ENCODE measurements at places on chromosomes 4 and X.

DNA sequence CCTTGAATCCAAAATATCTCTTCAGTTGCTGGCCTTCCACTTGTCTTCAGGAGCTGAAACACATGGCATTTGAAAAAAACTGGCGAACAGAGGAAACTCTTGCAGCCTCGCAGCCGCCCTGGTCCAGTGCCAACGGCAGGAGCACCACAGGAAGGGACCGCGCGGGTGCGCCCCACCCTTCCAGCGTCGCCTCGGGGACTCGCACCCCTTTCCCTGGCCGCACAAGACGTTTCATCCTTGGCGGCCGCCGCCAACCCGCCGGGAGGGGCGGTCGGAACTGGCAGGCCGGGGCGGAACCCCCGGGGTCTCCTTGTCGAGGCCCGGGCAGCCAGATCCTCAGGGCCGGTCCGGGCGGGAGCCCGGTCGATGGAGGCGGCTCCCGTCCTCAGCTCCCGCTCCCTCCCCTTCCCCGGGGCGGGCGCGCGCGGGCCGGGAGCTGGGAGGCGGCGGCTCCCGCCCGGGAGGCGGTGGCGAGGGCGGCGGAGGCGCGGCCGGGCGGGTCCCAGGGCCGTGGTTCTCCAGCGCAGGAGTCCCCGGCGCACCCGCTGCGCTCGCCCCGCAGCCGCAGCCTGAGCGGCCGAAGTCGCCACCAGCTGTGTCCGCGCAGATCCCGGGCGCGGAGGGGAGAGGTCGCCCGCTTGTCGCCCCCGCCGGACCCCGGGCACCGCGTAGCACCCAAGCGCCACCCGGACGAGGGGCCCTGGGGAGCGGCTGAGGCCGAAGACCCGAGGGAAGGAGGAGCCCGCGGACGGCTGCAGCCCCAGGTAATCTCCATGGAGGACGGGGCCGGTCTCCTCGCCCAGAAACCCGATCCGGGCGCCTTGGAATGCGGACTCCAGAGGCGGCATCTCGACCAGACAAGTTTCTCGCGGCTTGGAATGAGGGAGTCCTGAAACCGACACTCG is 886 bp upstream of the NDST3 start:
- peak; percentile 70 for DNase-seq
- H3K36me3 ChIP-seq = no peaks in the 10 kb centered on the region
- peak overlapping the region; percentile 73 for H3K4me3 ChIP-seq
- no peaks in the 10 kb centered on the region for H3K4me1 ChIP-seq
- no peak overlapping the region for H3K27ac ChIP-seq
- H3K27me3 ChIP-seq = no peaks in the 10 kb centered on the region

DNA sequence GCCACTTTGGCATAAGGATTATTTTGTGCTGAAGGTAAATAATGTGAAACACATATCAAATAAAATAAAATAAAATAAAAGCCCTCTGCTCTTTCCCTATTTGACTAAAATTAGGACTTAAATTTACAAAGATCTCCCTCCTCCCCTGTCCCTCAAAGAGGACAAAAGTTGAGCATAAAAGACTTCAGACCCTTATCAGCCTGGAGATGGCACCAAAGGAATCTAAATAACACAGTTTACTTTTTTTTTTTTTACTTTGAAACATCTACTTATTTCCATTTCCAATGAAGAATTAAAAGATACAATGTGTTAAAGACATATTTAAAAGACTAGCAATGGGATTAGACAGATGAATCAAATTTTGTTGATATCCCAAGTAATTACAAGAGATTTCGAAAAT is 89.7 kb downstream of the EPHA5 start:
- H3K36me3 ChIP-seq = no peaks in the 10 kb centered on the region
- no peak overlapping the region for H3K27ac ChIP-seq
- H3K4me1 ChIP-seq = no peaks in the 10 kb centered on the region
- no peaks in the 10 kb centered on the region for H3K27me3 ChIP-seq

- H3K4me3 ChIP-seq = no peak overlapping the region
- H3K27me3 ChIP-seq = no peaks in the 10 kb centered on the region
- H3K36me3 ChIP-seq = peaks cover 11% of the 10 kb centered on the region
- H3K27ac ChIP-seq = no peak overlapping the region
These were observed 149.2 kb downstream of the CHRDL1 start for GRCh38 chrX:110646386-110646785.

- H3K4me3 ChIP-seq = no peak overlapping the region
- H3K36me3 ChIP-seq = no peaks in the 10 kb centered on the region
- no peak overlapping the region for H3K27ac ChIP-seq
- H3K4me1 ChIP-seq = no peaks in the 10 kb centered on the region
- H3K27me3 ChIP-seq = no peaks in the 10 kb centered on the region
These were observed 100.3 kb upstream of the SLIT2 start for GRCh38 chr4:20151436-20151835.

GRCh38 chr4:26723216-26723615 is 137.4 kb upstream of the STIM2 start:
- H3K27ac ChIP-seq = no peak overlapping the region
- no peak for DNase-seq
- H3K4me3 ChIP-seq = no peak overlapping the region
- H3K4me1 ChIP-seq = no peaks in the 10 kb centered on the region

DNA sequence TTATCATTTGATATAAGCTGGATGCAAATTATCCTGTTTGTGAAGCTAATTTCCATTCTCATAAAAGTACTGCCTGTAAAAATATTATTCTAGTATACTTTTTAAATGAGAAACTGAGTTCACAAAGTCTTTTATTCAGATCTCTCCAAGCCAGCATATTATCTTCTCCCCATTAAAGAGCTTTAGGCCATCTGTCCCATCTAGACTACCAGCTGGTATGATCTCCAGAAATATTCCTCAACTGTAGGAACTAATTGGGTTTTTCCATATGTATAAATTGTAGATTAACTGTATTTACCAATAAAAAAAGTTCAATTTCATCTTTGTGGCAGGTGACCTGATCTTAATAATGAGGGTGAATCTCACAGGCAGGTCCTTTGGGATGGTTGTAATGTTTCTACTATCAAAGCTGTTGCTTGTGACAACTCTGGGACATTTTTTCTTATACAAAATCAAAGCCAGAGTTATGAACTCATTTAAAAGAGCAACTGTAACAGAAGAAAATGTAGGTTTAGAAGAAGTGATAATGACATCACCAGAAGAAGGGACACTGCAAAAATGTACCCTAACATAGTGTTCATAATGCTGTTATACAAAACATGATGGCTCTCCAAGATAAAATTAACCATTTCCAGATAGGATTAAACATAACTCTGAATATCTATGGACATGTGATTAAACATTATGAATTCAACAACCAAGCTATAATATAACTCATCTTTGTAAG is 132.8 kb downstream of the KCNIP4 start:
- H3K4me1 ChIP-seq = no peaks in the 10 kb centered on the region
- peaks cover 14% of the 10 kb centered on the region for H3K36me3 ChIP-seq
- no peaks in the 10 kb centered on the region for H3K27me3 ChIP-seq
- no peak for DNase-seq
- H3K4me3 ChIP-seq = no peak overlapping the region
- no peak overlapping the region for H3K27ac ChIP-seq

- no peak overlapping the region for H3K27ac ChIP-seq
- no peaks in the 10 kb centered on the region for H3K4me1 ChIP-seq
- H3K27me3 ChIP-seq = no peaks in the 10 kb centered on the region
- no peak overlapping the region for H3K4me3 ChIP-seq
- DNase-seq = no peak
- peaks cover 2% of the 10 kb centered on the region for H3K36me3 ChIP-seq
These were observed 40.8 kb upstream of the SOD3 start for GRCh38 chr4:24754571-24754970.

DNA sequence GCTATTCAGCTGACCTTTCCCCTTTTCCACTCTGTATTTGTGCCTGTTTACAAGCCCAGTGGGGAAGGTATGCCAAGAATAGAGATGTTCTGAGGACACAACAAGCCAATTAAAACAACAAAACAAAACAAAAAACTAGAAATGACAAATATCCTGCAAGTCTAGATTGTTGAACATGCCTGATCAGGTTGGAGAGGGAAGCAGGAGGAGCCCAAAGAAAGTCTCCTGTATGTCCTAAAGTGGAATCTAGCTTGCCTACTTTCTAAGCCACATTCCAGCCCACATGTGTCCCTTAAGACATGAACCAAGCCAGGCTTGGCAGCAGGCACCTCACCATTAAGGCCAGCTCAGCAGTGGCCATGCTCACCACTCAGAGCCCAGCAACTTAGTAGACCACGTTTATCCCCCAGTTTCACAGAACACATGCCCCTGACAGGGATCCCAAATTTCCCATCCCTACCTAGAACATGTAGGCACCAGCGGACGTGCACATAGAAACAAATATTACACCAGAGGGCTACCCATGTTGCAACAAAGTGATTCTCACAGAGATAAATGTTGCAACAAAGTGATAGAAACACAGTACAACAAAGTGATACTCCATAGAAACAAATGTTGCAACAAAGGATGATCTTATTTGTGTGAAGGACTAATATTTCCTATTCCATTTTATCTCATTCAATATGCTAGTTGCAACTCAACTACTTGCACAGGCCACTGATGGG is 48.3 kb downstream of the CD99L2 start:
- H3K27me3 ChIP-seq = no peaks in the 10 kb centered on the region
- H3K36me3 ChIP-seq = peaks cover 17% of the 10 kb centered on the region
- no peak overlapping the region for H3K4me3 ChIP-seq
- no peak overlapping the region for H3K27ac ChIP-seq

- H3K4me3 ChIP-seq = no peak overlapping the region
- no peak overlapping the region for H3K27ac ChIP-seq
- no peak for DNase-seq
- H3K27me3 ChIP-seq = no peaks in the 10 kb centered on the region
- no peaks in the 10 kb centered on the region for H3K4me1 ChIP-seq
These were observed 133.0 kb downstream of the SHROOM4 start for GRCh38 chrX:50680990-50681389.

GRCh38 chr4:10783351-10783750 is 98.8 kb upstream of the CLNK start:
- no peak overlapping the region for H3K4me3 ChIP-seq
- H3K4me1 ChIP-seq = no peaks in the 10 kb centered on the region
- DNase-seq = no peak

GRCh38 chrX:151570561-151570960 is 7.1 kb downstream of the PASD1 start:
- H3K36me3 ChIP-seq = no peaks in the 10 kb centered on the region
- no peak overlapping the region for H3K4me3 ChIP-seq
- no peak overlapping the region for H3K27ac ChIP-seq

- no peaks in the 10 kb centered on the region for H3K27me3 ChIP-seq
- H3K36me3 ChIP-seq = peaks cover 20% of the 10 kb centered on the region
- H3K4me1 ChIP-seq = no peaks in the 10 kb centered on the region
- no peak overlapping the region for H3K4me3 ChIP-seq
These were observed 59.3 kb upstream of the SOD3 start for GRCh38 chr4:24736066-24736465.

DNA sequence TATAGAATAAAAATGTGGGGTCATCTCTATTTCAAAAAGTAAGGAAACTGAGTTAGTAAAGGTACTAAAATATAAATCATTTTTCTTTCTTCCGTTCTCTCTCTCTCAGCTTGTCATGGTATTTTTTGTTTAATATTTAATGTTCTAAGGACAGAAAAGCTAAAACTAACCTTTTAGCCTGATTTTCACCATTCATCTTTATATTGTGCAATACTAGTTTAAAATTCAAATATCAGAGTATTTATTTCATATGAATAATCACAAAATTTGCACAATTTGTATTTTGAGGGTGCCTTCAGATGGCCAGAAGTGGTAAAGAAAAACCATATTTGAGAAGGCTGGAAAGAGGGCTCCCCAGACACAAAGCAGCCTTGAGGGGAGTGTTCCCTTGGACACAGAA is 197.6 kb upstream of the AR start:
- H3K36me3 ChIP-seq = peaks cover 3% of the 10 kb centered on the region
- DNase-seq = no peak
- no peak overlapping the region for H3K4me3 ChIP-seq

DNA sequence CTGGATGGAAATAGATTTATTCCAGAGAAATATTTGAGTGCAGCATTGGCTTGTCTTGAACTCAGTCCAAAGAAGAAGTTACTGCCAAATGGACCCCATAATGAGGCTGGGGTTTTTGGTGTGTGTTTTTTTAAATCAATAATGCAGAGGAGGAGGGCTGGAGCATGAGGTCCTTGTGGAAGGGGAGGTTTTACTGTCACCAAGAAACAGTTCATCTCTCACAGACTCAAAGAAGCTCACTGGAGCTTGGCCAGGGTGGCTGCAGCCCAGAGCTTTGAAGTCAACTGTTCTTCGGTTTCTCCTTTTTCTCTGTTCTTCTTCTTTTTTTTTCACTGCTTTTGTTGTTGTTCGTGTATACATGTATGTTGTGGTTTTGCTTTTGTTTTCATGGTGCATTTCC is 377.7 kb downstream of the FBXW7 start:
- H3K4me3 ChIP-seq = no peak overlapping the region
- no peak for DNase-seq
- H3K27me3 ChIP-seq = no peaks in the 10 kb centered on the region

DNA sequence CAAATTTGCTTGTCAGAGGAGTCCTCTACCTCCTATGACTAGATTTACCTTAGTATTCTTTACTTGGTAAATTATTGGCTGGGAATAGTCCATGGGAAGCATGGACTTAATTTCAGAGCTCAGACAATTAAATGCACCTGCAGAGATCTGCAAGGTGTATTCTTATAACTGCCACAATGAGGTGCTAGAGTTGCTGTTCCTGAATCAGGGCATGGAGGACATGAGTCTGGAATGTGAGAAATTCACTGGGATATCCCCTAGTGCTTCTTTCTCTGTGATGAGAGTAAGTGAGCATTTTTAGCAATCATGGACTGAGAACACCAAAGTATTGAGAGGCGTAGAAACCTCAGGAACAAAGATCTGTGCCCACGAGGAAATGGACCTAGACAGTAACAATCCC is 32.9 kb upstream of the GRID2 start:
- peak overlapping the region; percentile 18 for H3K27ac ChIP-seq
- no peaks in the 10 kb centered on the region for H3K4me1 ChIP-seq
- H3K4me3 ChIP-seq = no peak overlapping the region
- H3K36me3 ChIP-seq = peaks cover 52% of the 10 kb centered on the region

GRCh38 chr4:118888666-118889311 is at the start of gene SYNPO2:
Gene SYNPO2 (plus strand): TSS chr4:118888854. CDS start chr4:118889037, 183 bp downstream.
- H3K4me1 ChIP-seq = no peaks in the 10 kb centered on the region
- H3K4me3 ChIP-seq = peak within 1 kb of the TSS; percentile 79
- DNase-seq = peak; percentile 91
- no peaks in the 10 kb centered on the region for H3K36me3 ChIP-seq

- H3K27ac ChIP-seq = no peak overlapping the region
- peaks cover 34% of the 10 kb centered on the region for H3K36me3 ChIP-seq
- no peaks in the 10 kb centered on the region for H3K27me3 ChIP-seq
- no peak for DNase-seq
- no peaks in the 10 kb centered on the region for H3K4me1 ChIP-seq
- no peak overlapping the region for H3K4me3 ChIP-seq
These were observed 633.4 kb downstream of the PDHA2 start for GRCh38 chr4:96473246-96473645.

GRCh38 chr4:185583813-185584212 is 48.5 kb upstream of the PDLIM3 start:
- H3K4me3 ChIP-seq = no peak overlapping the region
- no peaks in the 10 kb centered on the region for H3K27me3 ChIP-seq
- H3K27ac ChIP-seq = no peak overlapping the region
- no peaks in the 10 kb centered on the region for H3K36me3 ChIP-seq

GRCh38 chr4:26161030-26161824 is 159.6 kb upstream of the RBPJ start:
- H3K4me3 ChIP-seq = no peak overlapping the region
- no peak overlapping the region for H3K27ac ChIP-seq
- H3K36me3 ChIP-seq = no peaks in the 10 kb centered on the region
- H3K4me1 ChIP-seq = no peaks in the 10 kb centered on the region
- no peaks in the 10 kb centered on the region for H3K27me3 ChIP-seq

Data from H9 (cell line).